Activated naive CD4-positive, alpha-beta T cell treated with anti-CD3 and anti-CD28 coated beads, Interleukin-2, amount 10 ng/mL, durations not matched to agents 7 days and 5 days (primary cell): ENCODE measurements at places on chromosomes 3 and 15.
A peak's percentile ranks its signal among the peaks of the same experiment; 100 is the strongest.

DNA sequence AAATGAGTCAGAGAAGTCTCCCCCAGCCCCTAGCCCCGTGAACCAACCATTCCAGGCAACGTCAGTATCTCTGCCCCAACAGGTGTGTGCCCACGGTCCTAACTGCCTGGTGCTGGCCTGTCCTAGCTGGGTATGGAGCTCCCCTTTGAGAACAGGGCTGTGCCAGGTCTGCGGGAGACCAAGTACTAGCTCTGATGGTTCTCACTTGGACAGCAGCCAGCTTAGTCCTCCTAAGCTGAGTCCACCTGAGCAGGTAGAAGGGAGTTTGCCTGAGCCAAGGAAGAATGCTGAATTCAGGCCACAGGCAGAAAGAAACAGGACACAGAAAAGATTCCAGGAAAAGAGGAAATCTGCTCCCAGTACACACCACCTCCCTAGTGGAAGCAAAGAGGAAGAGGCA, 33.1 kb upstream of the PARL start:
- DNase-seq, result no peak
- H3K4me3 ChIP-seq, result no peak overlapping the region
- H3K4me1 ChIP-seq, result no peaks in the 10 kb centered on the region
- H3K27ac ChIP-seq, result no peak overlapping the region

- H3K4me1 ChIP-seq, result no peaks in the 10 kb centered on the region
- H3K4me3 ChIP-seq, result no peak overlapping the region
- no peaks in the 10 kb centered on the region for H3K36me3 ChIP-seq
- no peak overlapping the region for H3K27ac ChIP-seq
These were observed 139.0 kb upstream of the KCNMB2 start for GRCh38 chr3:178397202-178397601.

DNA sequence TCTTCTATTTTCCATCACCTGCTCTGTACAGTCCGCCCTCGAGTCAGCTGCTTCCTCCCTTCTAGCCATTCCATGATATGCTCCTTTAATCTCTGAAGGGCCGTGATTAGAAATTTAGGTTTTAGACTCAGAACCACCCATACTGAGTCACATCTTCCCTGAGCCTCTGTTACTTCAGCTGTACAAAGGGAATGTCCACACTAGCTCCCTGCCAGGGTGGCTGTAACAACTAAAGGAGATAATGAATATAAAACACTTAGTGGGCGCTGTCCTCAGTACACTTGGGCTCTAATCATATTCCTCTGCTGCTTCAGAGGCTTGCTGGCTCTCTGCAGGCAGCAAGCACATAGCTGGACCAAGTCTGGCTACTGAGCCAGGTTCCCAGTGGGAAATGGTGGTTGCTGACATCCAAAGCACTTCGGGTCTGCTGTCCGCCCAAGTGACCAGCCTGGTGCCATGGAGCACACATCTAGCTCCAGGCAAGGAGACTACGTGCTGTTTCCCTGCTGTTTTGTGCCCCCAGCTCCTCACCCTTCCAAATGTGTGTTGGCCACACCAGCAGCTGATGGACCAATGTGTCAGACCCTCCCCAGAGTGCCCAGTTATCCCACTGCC, 901 bp upstream of the CHST14 start:
- H3K4me1 ChIP-seq, result peaks cover 42% of the 10 kb centered on the region
- no peak for DNase-seq
- peak overlapping the region; percentile 50 for H3K4me3 ChIP-seq
- peaks cover 19% of the 10 kb centered on the region for H3K36me3 ChIP-seq
- peaks cover 5% of the 10 kb centered on the region for H3K27me3 ChIP-seq

DNA sequence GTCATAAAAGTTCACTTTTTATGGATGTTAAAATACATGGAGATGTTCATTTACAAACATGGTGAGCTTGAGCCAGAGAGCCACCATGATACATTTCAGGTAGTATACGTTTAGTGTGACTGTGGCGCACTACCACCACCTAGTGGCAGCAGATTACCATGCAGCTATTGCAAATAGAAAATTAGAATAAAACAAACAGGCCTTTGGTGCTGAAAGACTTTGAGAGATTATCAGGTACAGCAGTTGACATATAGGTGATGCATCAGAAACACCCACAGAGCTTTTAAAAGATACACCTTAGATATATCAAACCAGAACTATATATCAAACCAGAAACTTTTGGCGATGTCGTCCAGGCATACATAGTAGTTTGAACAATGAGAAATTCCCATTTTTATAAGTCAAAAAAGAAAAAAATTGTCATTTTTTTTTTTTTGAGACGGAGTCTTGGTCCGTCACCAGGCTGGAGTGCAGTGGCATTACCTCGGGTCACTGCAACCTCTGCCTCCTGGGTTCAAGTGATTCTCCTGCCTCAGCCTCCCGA, 42.0 kb upstream of the ICE2 start:
- peak; percentile 87 for DNase-seq
- H3K27me3 ChIP-seq, result no peaks in the 10 kb centered on the region
- H3K4me1 ChIP-seq, result peaks cover 30% of the 10 kb centered on the region
- no peak overlapping the region for H3K4me3 ChIP-seq
- peaks cover 27% of the 10 kb centered on the region for H3K36me3 ChIP-seq
- H3K27ac ChIP-seq, result peak overlapping the region; percentile 2

- no peaks in the 10 kb centered on the region for H3K36me3 ChIP-seq
- no peaks in the 10 kb centered on the region for H3K4me1 ChIP-seq
- H3K27me3 ChIP-seq, result peaks cover 27% of the 10 kb centered on the region
- DNase-seq, result peak; percentile 77
- H3K4me3 ChIP-seq, result no peak overlapping the region
- no peak overlapping the region for H3K27ac ChIP-seq
These were observed 62.1 kb upstream of the SLC6A11 start for GRCh38 chr3:10753964-10754363.

DNA sequence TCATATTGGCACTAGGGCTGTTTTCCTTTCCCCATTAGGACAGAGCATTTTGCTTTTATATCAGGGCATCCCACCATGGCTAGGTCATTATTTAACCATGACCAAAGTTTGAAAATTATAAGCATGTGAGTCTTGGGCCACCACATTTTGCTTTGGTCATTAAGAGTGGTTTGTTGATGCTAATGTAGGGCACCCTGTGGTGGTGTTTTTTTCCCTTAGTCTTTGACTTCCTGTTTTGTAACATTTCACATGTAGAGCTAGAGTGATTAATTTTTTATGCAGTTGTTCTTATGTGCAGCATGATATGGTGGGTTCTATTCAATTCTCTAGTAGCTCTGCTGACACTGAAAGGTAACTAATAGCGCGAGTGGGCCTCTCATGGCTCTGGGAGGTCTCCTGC, 249.6 kb upstream of the ROBO1 start:
- no peaks in the 10 kb centered on the region for H3K27me3 ChIP-seq
- H3K4me1 ChIP-seq, result no peaks in the 10 kb centered on the region
- H3K4me3 ChIP-seq, result no peak overlapping the region
- no peak for DNase-seq
- H3K36me3 ChIP-seq, result no peaks in the 10 kb centered on the region

GRCh38 chr3:134309987-134310700, 59.5 kb upstream of the RYK start:
- H3K27ac ChIP-seq, result no peak overlapping the region
- H3K4me1 ChIP-seq, result no peaks in the 10 kb centered on the region
- H3K27me3 ChIP-seq, result peaks cover 91% of the 10 kb centered on the region

DNA sequence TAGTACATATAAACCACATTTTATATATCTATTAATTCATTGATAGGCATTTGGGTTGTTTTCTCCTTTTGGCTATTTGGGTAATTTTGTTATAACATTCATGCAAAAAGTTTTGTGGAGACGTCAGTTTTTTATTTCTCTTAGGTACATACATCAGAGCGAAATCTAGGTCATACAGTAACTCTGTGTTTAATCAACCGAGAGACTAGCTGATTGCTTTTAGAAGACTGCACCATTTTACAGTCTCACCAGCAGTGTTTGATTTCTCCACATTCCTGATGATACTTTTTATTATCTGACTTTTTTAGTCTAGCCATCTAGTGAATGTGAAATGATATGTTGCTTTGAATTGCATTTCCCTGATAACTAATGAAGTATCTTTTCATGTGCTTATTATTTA, 1019.3 kb downstream of the NSUN3 start:
- no peak overlapping the region for H3K4me3 ChIP-seq
- no peaks in the 10 kb centered on the region for H3K36me3 ChIP-seq
- no peak overlapping the region for H3K27ac ChIP-seq
- H3K27me3 ChIP-seq, result no peaks in the 10 kb centered on the region

- H3K4me3 ChIP-seq, result no peak overlapping the region
- H3K27ac ChIP-seq, result no peak overlapping the region
- DNase-seq, result no peak
- no peaks in the 10 kb centered on the region for H3K27me3 ChIP-seq
These were observed 27.4 kb upstream of the SNTN start for GRCh38 chr3:63624941-63625560.

DNA sequence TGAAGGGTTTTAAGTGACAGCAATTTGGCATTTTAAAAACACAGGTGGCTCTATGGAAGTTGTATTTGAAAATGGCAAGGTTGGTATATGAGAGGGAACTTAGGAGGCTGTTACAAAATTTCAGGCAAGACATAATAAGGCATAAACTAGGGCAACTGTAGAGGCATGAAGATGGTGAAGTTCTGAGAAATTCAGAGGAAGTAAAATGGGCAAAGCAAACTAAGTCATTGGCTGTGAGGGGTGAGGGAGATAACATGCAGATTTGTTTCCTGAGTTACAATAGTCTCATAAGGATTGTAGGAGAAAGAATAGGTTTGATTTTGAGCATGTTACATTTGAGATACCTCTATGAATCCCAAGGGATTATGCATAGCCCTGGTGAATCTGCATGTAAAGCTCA, 302.9 kb upstream of the ARHGEF26 start:
- H3K36me3 ChIP-seq, result no peaks in the 10 kb centered on the region
- no peaks in the 10 kb centered on the region for H3K27me3 ChIP-seq
- peaks cover 2% of the 10 kb centered on the region for H3K4me1 ChIP-seq
- no peak for DNase-seq
- H3K4me3 ChIP-seq, result no peak overlapping the region
- no peak overlapping the region for H3K27ac ChIP-seq

DNA sequence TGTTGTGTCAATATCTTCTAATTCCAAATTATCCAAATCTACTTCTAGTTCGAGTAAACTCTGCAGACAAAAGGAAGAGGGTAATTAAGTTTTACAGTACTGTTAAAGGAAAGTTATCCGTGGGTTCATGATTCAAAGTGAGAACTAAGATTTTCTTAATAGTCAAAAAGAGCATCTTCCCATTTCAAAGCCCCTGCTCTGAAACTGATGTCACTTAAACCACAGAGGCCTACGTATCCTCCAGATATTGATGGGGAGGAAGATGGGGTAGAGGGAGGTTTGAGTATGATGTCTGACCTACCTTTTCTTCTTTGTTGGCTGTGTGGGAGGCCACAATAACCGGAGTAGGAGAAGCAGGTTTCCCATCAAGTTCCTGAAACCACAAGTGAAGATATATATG, 14.1 kb downstream of the MRPS22 start:
- no peak for DNase-seq
- no peaks in the 10 kb centered on the region for H3K27me3 ChIP-seq
- peaks cover 6% of the 10 kb centered on the region for H3K4me1 ChIP-seq
- H3K4me3 ChIP-seq, result no peak overlapping the region
- H3K27ac ChIP-seq, result no peak overlapping the region

DNA sequence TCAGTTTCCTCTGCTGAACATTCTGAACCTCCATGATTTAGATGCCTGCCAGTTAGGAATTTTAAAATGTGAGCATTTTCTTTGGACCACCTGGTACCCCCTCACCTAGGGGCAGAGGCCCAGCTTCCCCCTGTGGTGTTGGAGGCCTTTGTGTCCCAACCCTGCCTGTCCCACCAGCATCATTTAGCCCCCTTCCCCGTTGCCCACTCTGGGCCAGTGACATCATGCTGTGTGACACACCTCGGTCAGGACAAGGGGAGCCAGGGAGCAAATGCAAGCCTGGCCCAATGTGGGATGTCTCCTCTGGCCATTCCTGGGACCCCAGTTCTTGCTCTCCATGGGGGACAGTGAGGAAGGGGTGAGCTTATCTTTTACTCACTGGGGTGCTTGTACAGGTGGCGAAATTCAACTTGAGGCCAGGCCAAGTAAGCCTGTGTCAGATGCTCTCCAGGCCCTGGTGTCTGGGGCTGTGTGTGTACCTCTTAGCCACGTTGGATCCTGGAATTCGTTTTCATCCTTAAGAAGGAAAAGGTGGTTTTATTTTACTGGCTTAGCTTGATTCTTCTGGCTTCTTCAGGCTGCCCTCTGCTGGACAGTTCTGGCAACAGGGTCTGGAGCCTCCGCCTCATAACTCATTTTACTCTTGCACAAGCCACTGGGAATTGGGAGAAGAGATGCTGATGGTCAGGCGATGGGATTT, 49.7 kb upstream of the MYZAP start:
- no peaks in the 10 kb centered on the region for H3K4me1 ChIP-seq
- H3K36me3 ChIP-seq, result no peaks in the 10 kb centered on the region
- H3K27me3 ChIP-seq, result peaks cover 27% of the 10 kb centered on the region
- H3K4me3 ChIP-seq, result no peak overlapping the region
- H3K27ac ChIP-seq, result no peak overlapping the region

GRCh38 chr3:152779653-152780052, 55.3 kb upstream of the P2RY1 start:
- H3K4me3 ChIP-seq, result no peak overlapping the region
- H3K36me3 ChIP-seq, result no peaks in the 10 kb centered on the region
- H3K27ac ChIP-seq, result no peak overlapping the region

GRCh38 chr3:126798521-126798920, 94.5 kb downstream of the CHCHD6 start:
- no peaks in the 10 kb centered on the region for H3K36me3 ChIP-seq
- no peaks in the 10 kb centered on the region for H3K4me1 ChIP-seq
- no peaks in the 10 kb centered on the region for H3K27me3 ChIP-seq
- no peak overlapping the region for H3K27ac ChIP-seq

DNA sequence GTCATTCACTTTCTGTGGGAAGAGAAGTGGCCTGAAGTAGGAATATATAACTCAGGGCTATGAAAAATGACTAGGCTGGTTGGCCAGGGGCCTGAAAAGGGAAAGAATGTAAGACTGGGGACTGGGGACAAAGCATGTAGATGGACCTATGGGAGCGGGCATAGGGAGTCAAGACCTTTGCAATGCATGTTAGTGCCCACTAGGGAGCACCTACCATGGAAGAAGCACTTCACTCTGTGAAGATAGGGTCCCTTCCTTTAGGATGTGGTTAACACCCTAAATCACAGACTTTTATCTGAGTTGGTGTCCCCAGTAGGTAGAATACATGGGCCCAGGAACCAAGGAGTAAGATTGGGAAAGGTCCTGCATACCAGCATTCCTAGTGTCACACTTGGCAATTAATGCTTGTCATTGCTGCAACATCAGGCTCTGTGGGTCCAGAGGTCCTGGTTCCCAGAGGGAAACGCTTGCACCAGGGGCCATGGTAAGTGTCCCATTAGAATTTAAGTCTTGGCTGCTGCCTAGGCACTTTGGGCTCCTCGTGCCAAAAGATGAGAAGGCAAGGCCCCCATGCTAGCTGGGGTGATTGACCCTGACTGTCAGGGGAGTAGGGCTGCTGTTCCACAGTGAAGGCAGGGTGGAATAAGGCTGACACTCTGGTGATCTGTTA, 79.6 kb downstream of the CRYGS start:
- no peak overlapping the region for H3K4me3 ChIP-seq
- peaks cover 13% of the 10 kb centered on the region for H3K27me3 ChIP-seq
- no peaks in the 10 kb centered on the region for H3K4me1 ChIP-seq

GRCh38 chr3:101842245-101842934, 6.9 kb upstream of the NFKBIZ start:
- H3K27me3 ChIP-seq, result no peaks in the 10 kb centered on the region
- DNase-seq, result no peak
- no peaks in the 10 kb centered on the region for H3K4me1 ChIP-seq
- H3K4me3 ChIP-seq, result no peak overlapping the region
- no peak overlapping the region for H3K27ac ChIP-seq
- H3K36me3 ChIP-seq, result peaks cover 18% of the 10 kb centered on the region

- H3K4me3 ChIP-seq, result no peak overlapping the region
- H3K36me3 ChIP-seq, result peaks cover 49% of the 10 kb centered on the region
- H3K4me1 ChIP-seq, result no peaks in the 10 kb centered on the region
- H3K27ac ChIP-seq, result peak overlapping the region; percentile 55
- H3K27me3 ChIP-seq, result no peaks in the 10 kb centered on the region
- no peak for DNase-seq
These were observed 81.5 kb upstream of the SLC2A2 start for GRCh38 chr3:171108066-171108465.
